ENCODE measurements at places on chromosomes 4 and X.
A peak's percentile ranks its signal among the peaks of the same experiment; 100 is the strongest.

DNA sequence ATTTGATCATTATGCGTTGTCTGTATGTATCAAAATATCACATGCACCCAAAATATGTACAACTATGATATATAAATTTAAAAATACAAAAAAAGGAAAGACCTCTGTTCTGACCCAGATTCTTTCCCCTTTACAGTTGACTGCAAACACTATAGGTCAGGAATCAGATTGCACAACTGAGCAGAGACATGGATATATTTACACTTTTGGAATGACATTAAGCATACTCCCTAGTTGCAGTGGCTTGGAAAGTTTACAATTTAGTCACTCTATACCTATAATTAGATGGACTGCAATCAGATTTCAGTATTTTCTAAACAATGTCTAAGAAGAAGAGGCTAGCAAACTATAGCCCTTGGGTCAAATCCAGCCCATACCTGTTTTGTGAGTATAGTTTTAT is 98.5 kb upstream of the INPP4B start:
- no peak for DNase-seq

DNA sequence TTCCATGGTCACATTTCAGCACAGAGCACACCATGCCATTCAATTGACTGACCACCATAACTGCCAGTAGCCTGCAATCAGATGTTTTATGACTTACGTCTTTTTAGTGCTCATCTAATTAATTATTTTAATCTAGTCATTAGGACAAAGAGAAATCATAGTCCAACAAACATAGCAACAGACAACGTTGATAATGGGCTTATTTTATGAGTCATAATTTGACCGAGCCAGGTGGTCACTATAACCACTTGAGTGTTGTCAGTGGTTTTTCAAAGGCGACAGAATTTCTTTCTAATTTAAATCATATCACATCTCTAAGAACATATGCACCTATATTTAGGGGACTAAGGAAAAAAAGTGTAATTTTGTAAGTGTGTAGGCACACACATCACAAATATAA is 1.9 kb downstream of the SEC24D start:
- DNase-seq: no peak

DNA sequence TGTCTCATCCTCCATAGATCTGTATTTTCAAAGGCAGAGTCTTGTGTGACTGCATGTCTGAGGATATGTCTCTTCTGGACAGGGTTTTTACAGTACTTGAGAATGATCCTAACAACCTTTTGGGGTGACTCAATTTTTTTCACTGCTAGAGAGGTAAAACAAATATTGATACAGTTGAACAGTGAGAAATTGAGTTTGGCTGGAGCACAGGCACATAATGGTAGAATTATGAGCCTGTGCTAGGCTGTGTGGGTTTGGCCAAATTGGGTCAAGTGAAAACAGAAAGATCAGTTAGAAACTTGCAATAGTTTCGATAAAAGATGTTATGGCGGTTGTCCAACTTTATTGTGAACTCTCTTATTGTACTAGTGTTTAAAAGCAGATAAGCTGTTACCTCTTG is 23.3 kb upstream of the EOLA2 start:
- DNase-seq: no peak

- DNase-seq: no peak
Measured at GRCh38 chr4:136768925-136769275, 763.4 kb downstream of the PCDH18 start.

- DNase-seq: no peak
Measured at GRCh38 chrX:6683353-6683752, 148.4 kb upstream of the VCX3A start.

- DNase-seq: peak; percentile 31
Measured at GRCh38 chr4:123599920-123600810, 203.6 kb downstream of the SPRY1 start.

GRCh38 chr4:162791226-162791625 is 375.5 kb downstream of the NAF1 start:
- DNase-seq: no peak

DNA sequence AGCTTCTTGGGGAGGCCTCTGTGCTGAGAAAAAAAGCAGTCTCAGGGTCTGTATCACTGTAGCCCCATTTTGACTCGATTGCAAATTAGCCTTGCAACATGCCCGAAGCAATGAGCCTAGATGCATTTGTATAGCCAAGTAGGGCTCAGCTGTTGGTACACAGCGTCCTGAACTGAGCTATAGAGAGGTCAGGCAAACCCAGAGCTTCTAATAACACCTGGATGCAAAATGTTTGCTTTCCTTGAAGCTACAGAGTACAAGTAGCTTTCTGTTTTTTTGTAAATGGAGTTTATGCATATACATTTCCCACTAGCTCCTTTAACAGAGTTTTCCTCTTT is 87.8 kb downstream of the PLAC1 start:
- no peak for DNase-seq

GRCh38 chr4:119872371-119873016 is 194.2 kb downstream of the MAD2L1 start:
- DNase-seq: no peak

DNA sequence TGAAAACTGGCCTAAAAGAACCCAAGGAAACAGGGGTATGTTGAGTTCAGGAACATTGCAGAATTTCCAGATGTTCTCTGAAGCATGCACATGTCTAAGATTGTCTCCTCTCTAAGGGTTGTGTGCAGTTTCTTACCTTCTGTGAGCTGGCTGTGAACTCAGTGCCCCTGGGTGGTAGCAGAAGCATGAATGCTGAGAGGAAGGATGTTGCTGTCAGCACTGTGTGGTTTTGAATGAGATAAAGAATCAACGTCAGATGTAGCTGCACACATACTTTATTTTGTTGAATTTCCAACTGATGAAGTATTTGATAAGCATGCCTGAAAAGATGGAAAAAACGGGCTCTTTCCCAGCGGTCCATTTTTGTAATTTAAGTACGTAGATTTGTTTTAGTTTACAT is 23.8 kb upstream of the CD38 start:
- DNase-seq: no peak

DNA sequence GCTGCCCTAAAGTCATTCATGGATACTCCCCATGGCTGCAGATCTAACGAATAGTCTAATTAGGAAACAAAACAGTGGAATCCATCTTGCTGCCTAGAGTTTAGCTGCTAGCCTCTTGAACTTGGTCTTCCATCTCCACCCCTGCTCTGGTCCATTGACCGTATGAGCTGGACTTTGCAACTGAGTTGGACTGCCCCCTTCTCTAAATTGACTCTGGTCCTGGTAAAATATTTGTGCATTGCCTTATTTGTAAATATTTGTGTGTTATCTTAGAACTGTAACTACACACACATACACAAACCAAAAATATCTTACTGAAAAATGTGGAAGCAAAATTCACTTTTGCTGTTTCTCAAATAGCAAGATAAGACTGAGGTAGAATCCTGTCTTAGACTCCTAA is 181.3 kb downstream of the NWD2 start:
- DNase-seq: no peak

GRCh38 chr4:145528601-145529000 is 46.9 kb downstream of the SMAD1 start:
- DNase-seq: no peak

- DNase-seq: no peak
Measured at GRCh38 chr4:6368096-6368495, 98.4 kb downstream of the WFS1 start.

DNA sequence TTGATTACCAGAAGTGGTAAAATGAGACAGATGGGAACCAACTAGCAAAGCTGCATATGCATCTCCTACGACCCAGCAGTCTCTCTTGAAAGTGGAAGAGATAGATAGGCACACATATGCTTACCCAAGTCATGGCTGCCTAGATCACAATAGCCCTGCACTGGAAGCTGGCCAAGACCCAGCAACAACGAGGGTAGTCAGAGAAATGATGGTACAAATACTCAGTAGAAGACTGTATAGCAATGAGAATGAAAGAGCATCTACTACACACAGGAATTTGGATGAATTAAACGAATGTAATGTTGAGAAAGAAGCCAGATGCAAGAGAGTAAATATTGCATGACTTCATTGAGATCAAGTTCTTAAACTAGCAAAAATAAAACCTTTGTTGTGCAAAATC is 100.3 kb upstream of the FAT1 start:
- no peak for DNase-seq

GRCh38 chr4:173044340-173044739 is 124.3 kb upstream of the GALNT7 start:
- DNase-seq: no peak

All from H1 (cell line).